ENCODE measurements at places on chromosomes 4 and X.

GRCh38 chr4:181301735-181302710 lies 941.2 kb upstream of the TENM3 start:
- DNase-seq = peak; percentile 13

DNA sequence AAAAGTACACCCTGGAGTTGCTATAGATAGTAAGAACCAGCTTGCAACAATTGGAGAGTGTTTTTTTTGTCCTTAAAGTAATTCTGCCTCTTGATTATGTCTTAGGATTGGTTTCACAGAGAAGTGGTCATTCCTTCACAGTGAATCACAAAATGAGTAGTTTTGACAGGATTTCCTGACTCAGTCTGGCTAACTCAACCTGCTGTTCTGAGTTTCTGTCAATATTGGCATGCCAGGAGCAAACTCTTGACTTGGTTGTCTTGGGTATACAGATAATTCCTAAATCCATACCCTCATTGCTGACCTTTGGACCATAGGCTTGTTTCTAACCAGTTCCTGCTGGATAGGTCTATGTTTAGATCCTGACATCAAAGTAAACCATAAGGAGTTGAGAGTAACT lies 9.4 kb downstream of the FHIP1A start:
- DNase-seq = no peak

GRCh38 chrX:9874483-9874882 lies 88.3 kb downstream of the SHROOM2 start:
- no peak for DNase-seq

DNA sequence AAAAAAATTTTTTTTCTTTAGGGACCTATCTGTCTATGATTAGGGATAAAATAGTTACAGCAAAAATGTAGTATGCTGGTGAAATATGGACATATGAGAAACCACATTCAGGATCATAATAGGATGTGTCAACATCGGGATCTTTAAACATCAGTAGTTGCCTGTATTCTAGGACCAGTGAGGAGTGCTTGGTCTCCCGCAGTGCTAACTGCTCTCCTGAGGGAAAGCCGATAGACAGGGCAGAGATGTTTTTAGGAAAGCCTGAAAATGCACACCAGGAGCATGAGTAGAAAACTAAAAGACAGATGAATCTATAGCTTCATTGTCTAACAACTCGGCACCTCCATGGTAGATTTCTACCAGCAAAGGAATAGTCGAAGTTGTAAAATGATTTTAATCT lies 178.1 kb upstream of the SMIM31 start:
- no peak for DNase-seq

- DNase-seq = no peak
Measured at GRCh38 chr4:55503169-55503568, 43.5 kb downstream of the CLOCK start.

DNA sequence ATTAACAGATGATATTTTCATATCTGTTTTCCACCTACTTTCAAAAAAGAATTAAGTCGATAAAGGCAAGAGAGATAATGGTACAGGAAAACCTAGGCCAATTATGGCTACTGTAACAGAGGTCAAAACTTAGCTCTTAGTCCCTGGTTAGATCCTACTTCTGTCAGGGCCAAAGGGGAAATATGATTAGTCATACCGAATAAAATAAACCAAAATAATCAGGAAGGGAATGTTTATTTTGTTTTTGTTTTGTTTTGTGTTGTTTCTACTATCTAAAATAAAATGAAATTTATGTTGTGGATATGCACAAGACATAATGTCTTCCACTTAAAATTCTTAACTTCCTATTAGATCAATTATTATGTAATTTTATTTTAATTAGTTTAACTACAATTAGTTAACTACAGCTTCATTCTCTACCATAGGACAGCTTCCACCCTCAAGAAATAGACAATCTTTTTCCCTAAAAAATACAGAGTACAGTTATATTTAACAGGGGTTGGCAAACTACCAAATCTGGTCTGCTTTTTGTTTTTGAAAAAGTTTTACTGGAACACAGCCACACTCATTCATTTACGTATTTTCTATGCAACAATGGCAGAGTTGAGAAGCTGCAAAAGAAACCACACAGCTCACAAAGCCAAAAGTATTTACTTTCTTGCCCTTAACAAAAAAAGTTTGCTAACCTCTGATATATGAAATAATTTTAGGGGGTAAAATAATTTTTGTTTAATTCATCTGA lies 25.4 kb downstream of the TMEM47 start:
- DNase-seq = peak; percentile 68

- DNase-seq = peak; percentile 83
Measured at GRCh38 chr4:88211473-88212252, 53.2 kb upstream of the ABCG2 start.

GRCh38 chr4:177128306-177128705 lies 181.4 kb upstream of the NEIL3 start:
- no peak for DNase-seq

- DNase-seq = no peak
Measured at GRCh38 chr4:24337451-24338190, 246.7 kb downstream of the DHX15 start.

GRCh38 chr4:183337349-183337748 lies 15.1 kb upstream of the CLDN24 start:
- no peak for DNase-seq

DNA sequence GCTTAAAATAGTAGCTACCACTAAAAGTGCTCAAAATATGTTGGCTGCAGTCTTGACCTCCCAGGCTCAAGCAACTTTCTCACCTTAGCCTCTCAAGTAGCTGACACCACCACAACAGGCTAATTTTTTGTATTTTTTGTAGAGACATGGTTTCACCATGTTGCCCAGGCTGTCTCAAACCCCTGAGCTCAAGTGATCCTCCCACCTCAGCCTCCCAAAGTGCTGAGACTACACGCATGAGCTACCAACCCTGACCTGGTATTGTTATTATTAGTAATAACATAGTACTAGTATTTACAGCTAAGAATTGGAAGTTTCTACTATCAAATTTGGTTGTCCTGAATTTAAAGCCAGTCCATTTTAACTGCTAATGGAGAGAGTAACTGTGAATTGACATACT lies 18.0 kb downstream of the STAP1 start:
- no peak for DNase-seq

DNA sequence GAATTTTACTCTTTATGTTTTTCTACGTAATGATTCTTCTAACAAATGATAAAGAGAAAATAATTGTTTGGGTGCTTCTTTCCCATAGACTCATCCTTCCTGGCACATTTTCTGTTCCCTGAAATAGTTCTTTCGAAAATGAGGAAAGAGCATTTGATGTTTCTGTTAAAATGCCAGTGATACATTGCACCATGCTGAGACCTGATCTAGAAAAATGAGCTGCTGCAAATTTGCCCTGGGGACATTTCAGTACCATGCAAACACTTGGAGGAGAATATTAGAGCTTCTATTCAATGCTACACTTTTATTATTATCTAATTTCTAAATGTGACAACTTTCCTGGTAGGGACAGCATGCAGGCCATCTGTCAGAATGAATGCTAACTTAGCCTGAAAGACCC lies 83.3 kb downstream of the C4orf33 start:
- no peak for DNase-seq

DNA sequence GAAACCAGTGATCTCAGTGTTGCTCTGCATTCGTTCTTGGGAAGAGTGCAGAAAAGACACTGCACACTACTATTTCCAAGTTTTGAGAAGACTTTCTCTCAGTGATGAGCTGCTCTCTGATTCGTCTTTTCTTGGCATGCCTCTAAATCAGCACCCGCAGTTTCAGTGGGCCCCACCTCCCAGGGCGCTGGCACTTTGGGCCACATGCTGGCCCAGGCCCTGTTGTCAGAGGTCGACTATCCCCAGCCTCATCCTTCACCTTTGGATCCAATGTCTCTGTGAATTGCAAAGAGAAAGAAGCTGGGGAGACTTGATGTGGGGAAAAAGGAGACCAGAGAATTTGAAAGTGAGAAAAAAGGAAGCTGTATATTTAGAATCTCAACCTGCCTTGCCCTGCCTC lies 644.1 kb upstream of the PITX2 start:
- DNase-seq = no peak

DNA sequence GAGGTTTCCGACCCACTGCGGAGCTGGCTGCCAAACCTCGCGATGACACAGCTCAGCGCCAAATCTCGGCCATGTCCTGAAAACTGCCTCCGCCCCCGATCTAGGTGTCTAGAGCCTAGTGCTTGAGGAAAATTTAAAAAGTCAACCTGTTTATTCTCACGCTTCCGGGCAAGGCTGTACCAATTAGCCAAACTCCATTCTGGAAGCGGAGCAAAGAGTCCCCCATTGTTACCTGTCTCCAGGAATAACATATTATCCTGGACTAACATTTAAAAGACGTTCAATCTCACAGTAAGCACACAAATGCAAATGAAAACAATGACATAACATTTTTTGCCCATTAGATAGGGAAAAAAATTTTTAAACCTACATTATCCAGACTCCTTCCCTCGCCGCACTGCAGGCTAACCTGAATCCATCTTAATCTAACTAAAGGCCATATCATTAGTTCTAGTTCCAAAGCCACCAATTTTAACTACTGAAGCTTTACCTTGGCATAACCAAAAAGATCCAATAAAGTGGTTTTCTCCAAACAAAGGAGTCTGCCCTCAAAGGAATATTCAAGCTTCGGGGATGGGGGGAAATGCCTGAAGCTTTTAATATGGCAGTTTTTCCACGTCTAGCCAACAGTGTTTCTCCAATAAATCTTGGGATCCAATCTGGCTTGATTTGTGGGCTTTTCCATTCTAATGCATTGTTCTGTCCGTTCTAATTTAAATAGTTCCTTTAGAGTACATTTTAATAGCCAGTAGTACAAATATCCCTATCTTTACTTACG lies 1.9 kb downstream of the HUWE1 start:
- DNase-seq = no peak

DNA sequence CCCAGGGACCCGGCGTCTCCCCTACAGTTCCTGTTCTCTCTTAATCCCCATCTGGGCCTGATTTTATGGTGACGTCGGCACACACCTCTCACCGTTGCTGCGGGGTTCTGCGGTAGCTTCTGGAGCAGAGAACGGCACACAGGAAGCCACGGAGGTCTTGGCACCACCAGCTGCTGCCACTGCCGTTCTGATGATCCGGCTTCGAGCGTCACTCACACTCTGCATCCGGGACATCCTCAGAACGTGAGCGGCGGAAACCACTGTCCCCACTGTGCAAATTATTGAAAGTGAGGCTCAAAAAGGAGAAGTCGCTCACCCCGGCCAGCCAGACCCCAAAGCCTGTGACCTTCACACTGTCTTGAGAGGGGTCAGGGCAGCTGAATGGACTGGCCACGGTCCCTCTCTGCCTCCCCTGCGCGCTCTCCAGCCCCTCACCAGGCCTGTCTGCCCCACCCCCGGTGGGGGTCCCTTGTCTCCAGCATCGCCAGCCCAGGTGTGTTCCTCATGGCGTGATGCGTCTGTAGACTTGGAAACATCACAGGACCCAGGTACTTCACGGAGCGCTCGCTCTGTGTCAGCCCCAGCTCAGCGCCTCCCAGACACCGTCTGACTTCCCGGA lies 201.1 kb downstream of the AFAP1 start:
- no peak for DNase-seq

- no peak for DNase-seq
Measured at GRCh38 chrX:119429471-119429870, 30.3 kb downstream of the SLC25A43 start.

DNA sequence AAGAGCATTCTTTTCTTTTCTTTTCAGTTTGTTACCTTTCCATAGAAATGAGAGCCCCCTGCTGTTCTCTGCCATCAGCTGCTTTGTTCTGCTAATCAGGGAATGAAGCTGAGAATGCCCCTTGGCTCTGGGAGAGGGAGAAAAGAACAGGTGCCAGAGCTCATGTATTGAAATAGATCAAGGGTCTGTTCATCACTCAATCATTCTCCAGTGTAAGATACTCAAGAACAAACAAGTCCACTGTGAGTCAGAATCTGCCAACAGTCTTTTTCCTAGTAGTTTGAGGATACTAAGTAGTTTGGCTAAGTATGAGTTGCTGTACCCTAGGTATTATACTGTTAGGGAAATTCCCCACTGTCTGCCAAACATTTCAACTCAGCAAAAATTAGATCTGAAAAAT lies 144.3 kb downstream of the RTL3 start:
- peak; percentile 53 for DNase-seq

GRCh38 chrX:12309744-12310076 lies 171.4 kb downstream of the FRMPD4 start:
- no peak for DNase-seq

GRCh38 chr4:85399270-85399669 lies 75.7 kb upstream of the ARHGAP24 start:
- DNase-seq = no peak

- no peak for DNase-seq
Measured at GRCh38 chr4:155684892-155685541, 18.4 kb downstream of the GUCY1A1 start.

- no peak for DNase-seq
Measured at GRCh38 chr4:11869191-11869870, 440.6 kb upstream of the HS3ST1 start.

DNA sequence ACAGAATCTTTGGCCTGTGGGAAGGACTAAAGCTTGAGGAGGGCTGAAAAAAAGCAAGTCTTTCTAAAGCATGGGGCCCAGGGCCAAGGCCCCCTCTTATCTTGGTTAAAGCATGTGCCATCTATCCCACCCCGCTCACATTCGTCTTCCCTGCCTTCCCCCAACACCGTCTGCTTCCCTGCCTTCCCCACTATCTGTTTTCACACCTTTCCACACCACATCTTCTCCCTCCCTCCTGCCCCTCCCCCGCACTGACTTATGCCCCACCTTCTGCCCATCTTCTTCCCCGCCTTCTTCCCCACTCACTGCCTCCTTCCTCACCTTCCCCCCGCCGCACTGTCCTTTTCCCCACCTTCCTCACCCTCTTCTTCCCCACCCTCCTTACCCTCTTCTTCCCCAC lies 890 bp upstream of the NAP1L5 start:
- no peak for DNase-seq

DNA sequence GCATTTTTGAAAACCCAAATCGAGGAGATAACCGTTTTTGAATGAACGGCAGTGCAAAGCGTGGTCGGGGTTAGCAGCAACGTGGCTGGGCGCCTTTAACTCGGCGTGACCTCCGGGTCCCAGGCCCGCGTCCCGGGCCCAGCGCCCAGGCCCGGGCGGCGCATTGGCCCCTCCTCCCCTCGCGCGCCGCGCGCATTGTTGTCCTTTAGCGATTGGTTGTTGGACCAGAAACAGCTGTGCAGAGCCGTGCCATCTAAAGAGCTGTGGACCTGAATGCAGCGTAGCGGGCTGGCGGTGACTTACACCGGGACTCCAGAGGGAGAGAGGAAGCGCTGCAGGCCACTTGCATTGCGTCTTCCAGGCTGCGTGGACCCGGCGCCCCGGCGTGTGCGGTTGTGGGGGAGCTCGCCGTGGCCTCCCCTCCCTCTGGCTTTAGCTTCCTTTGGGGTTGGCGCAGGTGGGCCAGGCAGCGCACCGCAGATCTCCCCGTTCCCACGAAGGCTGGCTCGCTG lies at the start of gene STOX2:
Gene STOX2 (plus strand): TSS at position 227 of the 512 bp plus-strand sequence. CDS start 1,484 bp downstream, outside the sequence.
- peak; percentile 90 for DNase-seq

- peak; percentile 68 for DNase-seq
Measured at GRCh38 chr4:41120297-41121217, 93.8 kb downstream of the APBB2 start.
